ENCODE measurements at places on chromosomes 6 and 20.

- DNase-seq, result peak; percentile 87
These were observed 50.7 kb downstream of the SLC26A8 start for GRCh38 chr6:35973670-35974222.

DNA sequence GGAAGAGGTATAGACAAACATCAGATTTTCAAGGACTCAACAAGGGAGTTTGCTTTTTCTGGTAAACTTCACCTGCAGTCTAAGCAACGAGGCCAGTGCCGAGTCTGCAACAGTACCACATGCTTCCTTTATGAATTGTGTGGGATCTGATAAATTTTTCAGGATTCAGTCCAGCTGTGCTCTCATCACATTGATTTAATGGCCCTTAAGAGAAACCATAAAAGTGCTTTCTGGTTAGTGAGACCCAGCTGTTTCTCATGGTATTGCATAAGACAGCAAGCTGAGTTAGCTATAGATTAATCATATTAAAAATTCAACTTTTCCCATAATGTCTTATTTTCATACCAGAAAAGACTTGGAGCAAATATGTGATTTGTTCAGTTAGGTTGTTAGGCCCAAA is 291.4 kb downstream of the CENPW start:
- DNase-seq, result no peak

- no peak for DNase-seq
These were observed 27.7 kb downstream of the EIF2S2 start for GRCh38 chr20:34084227-34084923.

- no peak for DNase-seq
These were observed 140.3 kb downstream of the SYNDIG1 start for GRCh38 chr20:24609757-24610156.

DNA sequence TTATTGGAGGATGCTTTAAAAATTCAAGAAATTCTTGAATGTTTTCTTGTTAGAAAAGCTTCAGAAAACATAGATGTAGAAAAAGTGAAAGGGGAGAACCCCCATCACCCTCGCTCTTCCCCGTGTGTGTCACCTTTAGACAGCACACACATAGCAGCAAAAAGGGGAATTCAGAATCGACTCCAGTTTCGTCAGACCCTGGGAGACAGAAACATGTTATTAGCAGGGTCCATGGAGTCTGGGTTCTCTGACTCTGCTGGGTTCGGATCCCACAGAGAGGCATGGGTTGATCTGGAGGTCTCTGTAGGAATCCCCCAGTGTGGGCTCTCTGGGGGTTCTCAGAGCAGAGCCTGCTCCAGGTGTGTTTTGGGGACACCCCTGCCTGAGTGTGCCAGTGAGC is 43.7 kb downstream of the ARHGAP40 start:
- no peak for DNase-seq

GRCh38 chr6:106910999-106911949 is 63.3 kb downstream of the CD24 start:
- no peak for DNase-seq

DNA sequence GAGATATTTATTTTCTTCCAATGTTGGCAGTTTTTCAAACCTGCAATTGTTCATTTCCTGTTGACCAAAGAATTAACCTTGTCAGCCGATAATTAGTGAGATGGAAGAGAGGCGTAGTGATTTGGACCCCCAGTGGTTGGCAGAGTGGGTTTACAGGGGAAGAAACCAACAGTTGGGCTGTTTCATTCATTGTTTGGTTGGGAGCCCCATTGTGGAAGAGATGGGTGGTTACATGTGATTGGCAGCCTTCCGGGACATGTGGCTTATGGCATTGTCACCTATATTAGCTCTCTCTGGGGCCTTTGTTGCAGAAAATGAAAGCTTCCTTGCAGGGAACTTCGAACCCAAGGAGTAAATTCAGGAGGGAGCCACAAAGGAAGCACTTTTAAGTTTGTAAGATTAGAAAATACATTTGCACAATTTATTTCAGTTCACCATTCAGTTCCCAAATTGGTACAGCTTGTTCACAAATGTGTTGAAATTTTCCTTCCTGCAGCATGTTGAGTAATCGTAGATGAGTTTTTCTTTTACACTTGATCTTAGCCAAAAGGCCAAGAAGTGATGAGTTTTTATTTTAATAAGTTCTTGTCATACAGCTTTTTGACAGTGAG is 50.3 kb upstream of the CDKAL1 start:
- no peak for DNase-seq

GRCh38 chr6:36615018-36615761 is 21.0 kb downstream of the SRSF3 start:
- DNase-seq, result peak; percentile 84

DNA sequence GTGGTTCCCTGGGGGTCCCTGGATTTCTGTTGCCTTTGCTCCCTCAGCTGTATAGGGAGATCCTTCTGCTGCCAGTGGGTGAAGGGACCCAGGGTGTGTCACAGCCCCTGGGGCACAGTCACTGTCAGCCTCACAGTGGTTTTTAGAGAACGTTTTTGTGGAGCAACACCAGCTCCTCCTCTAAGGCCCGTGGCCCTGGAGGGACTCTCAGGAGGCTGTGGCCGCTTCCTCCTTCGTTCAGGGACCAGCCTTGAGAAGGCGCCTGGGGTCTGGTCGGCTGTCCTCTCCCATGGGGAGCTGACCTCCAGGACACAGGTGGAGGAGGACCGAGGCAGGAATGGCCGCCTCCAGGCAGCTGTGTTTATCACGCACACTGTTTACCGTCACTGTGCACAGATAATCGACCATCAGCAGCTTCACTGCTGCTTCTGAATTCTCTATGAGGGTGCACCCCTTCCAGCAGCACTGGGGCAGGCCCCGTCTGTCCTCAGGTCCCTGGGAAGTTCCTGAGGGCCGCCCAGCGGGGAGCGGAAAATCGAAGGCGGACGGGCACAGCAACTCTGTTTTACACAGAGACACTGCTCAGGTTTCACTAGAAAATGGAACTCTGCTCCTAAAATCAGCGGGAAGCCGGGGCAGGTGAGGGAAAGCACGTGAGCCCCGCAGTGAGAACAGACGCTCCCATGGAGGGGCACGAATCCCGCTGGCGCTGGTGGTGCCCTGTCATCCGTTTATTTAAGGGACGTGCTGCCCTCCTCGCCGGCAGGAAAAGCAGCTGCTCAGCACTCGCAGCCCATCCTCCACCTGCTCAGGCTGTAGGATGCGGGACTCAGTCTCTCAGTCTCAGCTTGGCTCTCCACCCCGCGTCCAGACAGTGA is 10.4 kb upstream of the FRMD1 start:
- peak; percentile 62 for DNase-seq

DNA sequence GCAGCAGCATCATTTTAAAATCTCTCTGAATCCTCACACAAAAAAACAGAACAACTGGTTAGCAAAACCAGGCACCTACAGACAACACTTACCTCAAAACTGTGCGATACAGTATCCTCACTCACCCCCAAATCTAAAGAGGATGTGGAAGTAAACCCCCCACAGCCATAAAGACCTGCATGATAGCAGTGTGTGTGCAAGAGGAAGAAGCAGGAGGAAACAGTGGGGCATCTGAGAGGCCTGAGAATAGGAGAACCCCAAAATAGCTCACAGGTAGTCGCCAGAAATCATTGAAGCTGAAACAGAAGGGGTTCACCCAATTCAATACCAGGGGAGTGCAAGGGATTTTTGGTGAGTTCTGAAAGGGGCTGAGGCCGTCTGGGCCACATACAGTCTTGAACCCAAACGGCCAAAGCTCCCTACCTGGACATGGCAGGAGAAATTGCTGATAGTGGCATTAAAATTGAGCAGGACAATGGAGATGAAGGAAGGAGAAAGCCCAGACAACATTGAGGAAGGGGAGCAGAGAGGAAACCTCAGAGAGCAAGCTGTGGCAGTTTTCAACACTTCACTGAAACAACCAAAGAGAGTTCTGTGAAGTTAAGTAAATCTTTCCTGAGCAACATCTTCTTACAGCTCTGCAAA is 129.7 kb downstream of the FIG4 start:
- no peak for DNase-seq

DNA sequence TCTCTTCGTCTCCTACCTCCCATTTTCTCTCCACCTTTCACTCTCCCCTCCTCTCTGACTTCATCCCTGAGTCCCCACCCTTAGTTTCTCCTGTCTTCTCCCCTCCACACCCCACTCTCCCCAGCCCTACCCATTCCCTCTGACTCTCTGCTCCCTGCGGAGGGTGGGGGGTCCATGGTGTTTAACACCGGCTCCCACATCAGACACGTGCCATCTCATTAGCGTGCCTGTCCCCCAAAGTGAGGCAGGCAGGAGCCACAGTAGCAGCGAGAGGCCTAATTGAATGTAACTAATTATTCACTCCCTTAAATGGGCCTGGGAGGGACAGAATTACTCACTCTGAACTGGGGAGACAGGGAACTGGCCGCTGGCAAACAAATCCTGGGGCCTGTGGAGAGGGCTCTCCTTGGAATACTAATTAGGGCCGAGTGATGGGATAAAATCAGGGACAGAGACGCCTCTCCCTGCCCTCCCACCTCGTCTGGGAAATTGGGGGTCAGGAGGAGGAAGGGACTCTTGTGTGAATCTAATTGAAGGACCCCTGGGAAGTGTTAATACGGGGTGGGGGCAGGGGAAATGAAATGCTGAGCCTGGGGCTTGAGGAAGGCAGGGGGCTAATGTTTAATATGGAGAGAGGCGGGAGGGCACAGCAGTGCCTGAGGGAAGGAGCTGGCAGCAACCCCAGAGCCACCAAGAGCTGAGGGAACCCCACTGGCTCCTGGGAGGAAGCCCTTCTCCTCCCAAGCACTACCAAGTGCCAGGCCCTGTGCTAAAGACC is 17.9 kb downstream of the CD40 start:
- no peak for DNase-seq

GRCh38 chr20:36441027-36441414 is 100.3 kb upstream of the MYL9 start:
- DNase-seq, result no peak

- no peak for DNase-seq
These were observed 547.8 kb downstream of the TENT5A start for GRCh38 chr6:81204731-81205130.

DNA sequence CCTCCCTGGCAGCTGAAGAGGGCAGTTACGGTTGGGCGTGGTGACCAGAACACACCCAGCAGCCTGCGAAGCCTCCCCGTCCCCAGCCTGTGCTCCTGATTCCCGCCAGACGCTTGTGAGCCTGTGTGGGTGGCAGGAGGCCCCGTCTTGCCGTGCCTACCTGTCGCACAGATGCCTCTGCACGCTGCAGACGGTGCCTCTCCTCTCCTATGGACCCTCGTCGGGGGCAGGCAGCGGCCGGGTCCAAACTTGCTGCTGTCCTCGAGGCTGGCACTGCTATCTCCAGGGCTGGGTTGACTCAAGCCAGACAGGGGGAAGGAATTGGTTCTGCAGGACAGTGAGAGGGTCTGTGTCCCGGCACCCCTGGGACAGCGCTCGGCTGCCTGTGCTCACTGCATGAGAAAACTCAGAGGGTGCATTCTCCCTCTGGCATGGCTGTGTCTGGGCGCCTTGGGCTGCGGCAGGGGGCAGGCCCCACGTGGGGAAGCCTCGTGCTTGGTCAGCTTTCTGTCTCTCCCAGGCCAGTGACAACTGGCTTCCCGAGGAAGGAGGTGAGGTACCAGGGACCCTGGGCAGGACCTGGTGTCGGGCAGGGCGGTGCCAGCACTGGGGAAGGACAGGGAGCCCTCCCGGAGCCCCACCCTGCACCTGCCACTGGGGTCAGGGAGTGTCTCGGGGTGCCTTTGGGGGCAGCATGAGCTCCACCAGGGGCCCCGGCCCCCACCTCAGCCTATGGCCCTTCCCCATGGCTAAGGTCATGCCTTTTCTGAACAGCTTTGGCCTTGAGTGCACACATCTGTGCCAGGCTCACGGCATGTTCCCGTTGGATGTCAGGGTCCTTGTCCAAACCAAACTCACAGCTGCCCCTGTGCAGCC is 127.5 kb downstream of the TAF4 start:
- DNase-seq, result no peak

GRCh38 chr6:113854531-113855499 is 2.3 kb upstream of the MARCKS start:
- peak; percentile 52 for DNase-seq

- DNase-seq, result no peak
These were observed 3.2 kb downstream of the CDC40 start for GRCh38 chr6:110183292-110183885.

GRCh38 chr6:125688138-125688537 is 61.3 kb upstream of the HEY2 start:
- no peak for DNase-seq

GRCh38 chr20:54397292-54398140 is 77.9 kb upstream of the DOK5 start:
- peak; percentile 48 for DNase-seq

GRCh38 chr6:149182262-149182661 is 135.2 kb upstream of the TAB2 start:
- no peak for DNase-seq

Measured in trophoblast cell (in vitro differentiated cells and primary cell).